ENCODE measurements at places on chromosomes 3 and 15. TPM values are rescaled to one million over a fixed set of nuclear protein-coding genes. Genes with fewer than 3 reads are reported as not detected.
A peak's percentile ranks its signal among the peaks of the same experiment; 100 is the strongest.

The RAB8B gene
- total RNA-seq = 7.1 TPM

The SLC22A14 gene
- not detected for total RNA-seq

The KIF15 gene
- 0.96 TPM for total RNA-seq

The NR1I2 gene
- total RNA-seq = 271 TPM

The TBC1D21 gene
- not detected for total RNA-seq

The LCTL gene
- total RNA-seq = not detected

The SLC28A1 gene
- total RNA-seq = not detected

- no peaks in the 10 kb centered on the region for H3K36me3 ChIP-seq
- no peaks in the 10 kb centered on the region for H3K27me3 ChIP-seq
- H3K4me3 ChIP-seq = no peak overlapping the region
- peak overlapping the region; percentile 76 for H3K27ac ChIP-seq
- DNase-seq = peak; percentile 38
These were observed 44.3 kb upstream of the GCNT3 start for GRCh38 chr15:59567324-59567723.

DNA sequence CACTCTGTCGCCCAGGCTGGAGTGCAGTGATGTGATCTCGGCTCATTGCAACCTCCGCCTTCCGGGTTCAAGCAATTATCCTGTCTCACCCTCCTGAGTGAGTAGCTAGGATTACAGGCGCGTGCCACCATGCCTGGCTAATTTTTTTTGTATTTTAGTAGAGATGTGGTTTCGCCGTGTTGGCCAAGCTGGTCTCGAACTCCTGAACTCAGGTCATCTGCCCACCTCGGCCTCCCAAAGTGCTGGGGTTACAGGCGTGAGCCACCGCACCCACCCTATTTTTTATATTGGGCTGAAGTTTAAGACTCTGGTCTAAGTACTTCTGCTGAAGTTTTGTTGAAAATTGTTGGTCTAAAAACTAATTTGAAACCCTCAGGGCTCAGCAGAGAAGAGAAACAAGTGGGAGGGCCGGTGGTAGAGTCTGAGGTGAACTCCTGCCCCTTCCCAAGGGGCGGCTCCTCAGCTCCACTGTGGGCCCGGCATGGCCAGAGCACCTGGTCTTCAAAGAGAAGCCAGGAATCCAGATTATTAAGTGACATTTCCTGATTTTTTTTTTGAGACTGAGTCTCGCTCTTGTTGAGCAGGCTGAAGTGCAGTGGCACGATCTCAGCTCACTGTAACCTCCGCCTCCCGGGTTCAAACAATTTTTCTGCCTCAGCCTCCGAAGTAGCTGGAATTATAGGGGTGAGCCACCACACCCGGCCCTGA, 4.0 kb downstream of the HDAC11 start:
- no peaks in the 10 kb centered on the region for H3K36me3 ChIP-seq
- no peaks in the 10 kb centered on the region for H3K27me3 ChIP-seq
- no peak overlapping the region for H3K4me3 ChIP-seq
- H3K27ac ChIP-seq = peak overlapping the region; percentile 82

GRCh38 chr3:39641274-39641673, 168.1 kb upstream of the MYRIP start:
- H3K36me3 ChIP-seq = no peaks in the 10 kb centered on the region
- no peak for DNase-seq
- no peaks in the 10 kb centered on the region for H3K27me3 ChIP-seq
- H3K4me3 ChIP-seq = no peak overlapping the region
- H3K4me1 ChIP-seq = no peaks in the 10 kb centered on the region
- H3K27ac ChIP-seq = no peak overlapping the region

GRCh38 chr15:27646531-27646930, 452.6 kb downstream of the OCA2 start:
- no peaks in the 10 kb centered on the region for H3K27me3 ChIP-seq
- H3K4me1 ChIP-seq = no peaks in the 10 kb centered on the region
- DNase-seq = no peak

GRCh38 chr3:107775974-107776373, 253.2 kb downstream of the BBX start:
- H3K36me3 ChIP-seq = peaks cover 11% of the 10 kb centered on the region

DNA sequence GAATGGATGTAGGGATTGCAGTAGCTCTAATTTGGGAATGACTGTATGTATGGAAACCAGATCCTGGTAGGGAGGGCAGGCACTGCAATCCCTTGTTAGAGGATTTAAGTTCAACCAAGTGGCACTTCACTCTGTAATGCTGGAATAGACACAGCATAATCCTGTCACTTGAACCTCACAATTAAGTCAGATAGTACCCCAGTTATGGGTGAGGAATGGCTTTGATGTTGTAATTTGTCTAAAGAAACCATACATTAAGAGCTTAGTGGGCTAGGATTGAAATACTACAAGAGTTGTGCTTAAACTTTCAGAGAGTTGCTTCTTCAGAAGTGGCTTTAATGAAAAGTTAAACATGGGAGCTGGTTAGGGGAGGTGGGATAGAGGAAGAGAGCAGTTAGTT, 9.3 kb downstream of the RAB7A start:
- DNase-seq = no peak
- H3K4me3 ChIP-seq = no peak overlapping the region
- H3K4me1 ChIP-seq = peaks cover 29% of the 10 kb centered on the region
- H3K36me3 ChIP-seq = no peaks in the 10 kb centered on the region
- H3K27ac ChIP-seq = peak overlapping the region; percentile 20

DNA sequence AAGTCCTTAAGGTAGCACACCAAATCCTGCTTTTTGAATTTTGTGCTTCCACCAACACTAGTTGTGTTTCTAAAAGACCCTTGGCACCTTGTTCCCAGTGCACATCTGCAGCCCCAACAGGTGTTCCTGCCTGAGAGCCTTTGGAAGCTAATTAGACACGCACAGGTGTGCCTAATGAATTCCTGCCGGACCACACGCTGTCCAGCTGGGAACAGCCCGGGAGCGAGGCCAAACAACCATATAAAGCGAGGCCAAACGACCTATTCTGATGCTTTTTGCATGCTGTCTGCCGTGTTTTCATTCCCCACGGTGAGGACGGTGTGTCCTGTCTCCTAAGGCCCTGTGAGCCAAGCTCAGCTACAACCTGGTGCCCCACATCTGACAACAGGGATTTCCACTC, 99.5 kb downstream of the ATG7 start:
- H3K4me3 ChIP-seq = no peak overlapping the region
- H3K27ac ChIP-seq = no peak overlapping the region
- H3K4me1 ChIP-seq = peaks cover 13% of the 10 kb centered on the region
- H3K27me3 ChIP-seq = no peaks in the 10 kb centered on the region

GRCh38 chr3:188749010-188749617, 422.7 kb upstream of the TPRG1 start:
- no peaks in the 10 kb centered on the region for H3K27me3 ChIP-seq
- no peak overlapping the region for H3K4me3 ChIP-seq
- peak; percentile 30 for DNase-seq
- H3K36me3 ChIP-seq = no peaks in the 10 kb centered on the region
- no peak overlapping the region for H3K27ac ChIP-seq
- H3K4me1 ChIP-seq = no peaks in the 10 kb centered on the region

GRCh38 chr3:57826245-57826951, 70.3 kb downstream of the SLMAP start:
- H3K4me3 ChIP-seq = no peak overlapping the region
- H3K27me3 ChIP-seq = no peaks in the 10 kb centered on the region
- peaks cover 2% of the 10 kb centered on the region for H3K36me3 ChIP-seq

- no peaks in the 10 kb centered on the region for H3K36me3 ChIP-seq
- H3K27me3 ChIP-seq = no peaks in the 10 kb centered on the region
- H3K4me1 ChIP-seq = peaks cover 8% of the 10 kb centered on the region
- no peak overlapping the region for H3K27ac ChIP-seq
- no peak overlapping the region for H3K4me3 ChIP-seq
- DNase-seq = peak; percentile 18
These were observed 105.3 kb upstream of the PDZRN3 start for GRCh38 chr3:73729969-73730440.

- no peak overlapping the region for H3K27ac ChIP-seq
- H3K4me3 ChIP-seq = no peak overlapping the region
- H3K36me3 ChIP-seq = no peaks in the 10 kb centered on the region
- H3K4me1 ChIP-seq = no peaks in the 10 kb centered on the region
- DNase-seq = no peak
- no peaks in the 10 kb centered on the region for H3K27me3 ChIP-seq
These were observed 360.2 kb downstream of the MAGI1 start for GRCh38 chr3:65678516-65678915.
